GM04504 (cell line): ENCODE measurements at places on chromosomes 1 and 21.
A peak's percentile ranks its signal among the peaks of the same experiment; 100 is the strongest.

DNA sequence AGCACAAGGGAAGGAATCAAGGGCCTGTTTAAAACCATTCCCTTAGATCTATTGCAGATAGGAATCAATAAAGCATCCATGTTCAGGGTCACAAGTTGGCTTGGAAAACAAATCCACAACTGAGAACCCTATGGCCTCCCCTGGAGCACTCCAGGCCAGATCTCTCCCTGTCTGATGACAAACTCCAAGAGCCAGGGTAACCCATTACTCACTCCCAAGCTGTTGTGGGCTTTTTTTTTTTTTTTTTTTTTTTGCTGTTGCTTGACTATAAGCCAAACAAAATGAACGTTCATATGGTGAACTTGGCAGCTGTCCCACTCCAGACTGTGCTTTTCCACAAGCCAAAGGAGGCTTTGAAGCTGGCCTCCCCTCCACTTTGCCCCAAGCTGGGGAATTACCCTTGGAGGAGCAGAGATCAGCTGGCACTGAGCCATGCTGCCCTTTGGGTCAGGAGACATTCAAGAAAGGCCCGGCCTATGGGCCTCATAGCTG, 35.7 kb upstream of the VAV3 start:
- DNase-seq, result no peak

DNA sequence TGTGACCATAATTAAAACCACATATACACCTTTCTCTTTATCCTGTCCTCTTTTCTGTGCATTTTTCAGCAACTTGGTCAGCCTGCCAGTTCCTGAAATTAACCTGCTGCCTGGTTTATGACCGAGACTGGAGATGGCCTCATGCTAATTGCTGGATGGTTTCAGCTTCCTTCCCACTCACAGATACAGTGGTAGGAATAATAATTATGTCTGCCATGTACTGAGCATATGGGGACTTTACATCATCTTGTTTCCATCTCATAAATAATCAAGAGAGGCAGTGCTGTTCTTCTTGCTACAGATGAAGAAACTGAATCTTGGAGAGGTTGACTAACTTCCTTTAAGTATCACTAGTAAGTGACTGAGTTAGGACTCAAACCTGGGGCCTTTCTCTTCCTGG, 148.2 kb downstream of the NOS1AP start:
- no peak for DNase-seq

DNA sequence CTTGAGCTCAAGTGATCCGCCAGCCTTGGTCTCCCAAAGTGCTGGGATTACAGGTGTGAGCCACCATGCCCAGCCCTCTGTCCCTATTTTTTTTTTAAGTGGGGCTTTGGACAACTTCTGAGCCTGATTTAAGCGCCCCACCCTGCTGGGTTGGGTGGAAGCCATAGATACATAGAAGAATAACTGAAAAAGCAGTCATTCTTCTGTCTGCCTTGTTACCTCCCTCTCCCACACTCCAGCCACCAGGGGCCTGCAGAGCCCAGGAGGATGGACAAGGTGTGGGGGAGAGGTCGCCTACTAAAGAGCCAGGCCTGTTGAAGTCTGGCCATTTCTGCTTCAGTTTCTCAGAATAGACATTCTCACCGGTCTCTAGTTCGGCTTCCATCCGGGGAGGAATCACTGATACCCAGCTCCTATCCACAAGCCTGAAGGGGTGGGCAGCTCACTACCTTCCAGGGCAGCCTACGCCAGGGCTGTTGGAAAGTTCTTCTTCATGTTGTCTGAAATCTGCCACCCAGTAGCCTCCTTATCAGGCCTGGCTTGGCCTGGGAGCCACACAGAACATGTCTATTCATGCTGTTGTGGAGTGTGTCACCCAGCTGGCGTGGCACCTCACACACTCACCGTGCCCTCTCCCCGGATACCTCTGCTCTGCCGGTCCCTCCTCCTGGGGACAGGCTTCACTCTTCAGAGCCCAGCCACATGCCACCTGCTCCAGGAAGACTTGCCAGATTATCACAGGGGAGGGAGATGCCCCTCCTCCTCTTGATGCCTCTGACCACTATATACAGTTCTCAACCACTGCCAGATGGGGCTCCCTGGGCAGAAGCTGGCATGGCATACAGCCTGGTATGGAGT, 27.7 kb downstream of the KNCN start:
- no peak for DNase-seq

- no peak for DNase-seq
Observed at GRCh38 chr1:201348211-201348566, 29.3 kb downstream of the TNNT2 start.

- DNase-seq, result no peak
Observed at GRCh38 chr1:26225033-26225831, 8.8 kb upstream of the CEP85 start.

GRCh38 chr1:234139966-234140365, 233.3 kb upstream of the COA6 start:
- peak; percentile 10 for DNase-seq

- no peak for DNase-seq
Observed at GRCh38 chr1:215004121-215004827, 78.3 kb upstream of the KCNK2 start.

GRCh38 chr21:17462276-17462981, 50.4 kb upstream of the CXADR start:
- no peak for DNase-seq

DNA sequence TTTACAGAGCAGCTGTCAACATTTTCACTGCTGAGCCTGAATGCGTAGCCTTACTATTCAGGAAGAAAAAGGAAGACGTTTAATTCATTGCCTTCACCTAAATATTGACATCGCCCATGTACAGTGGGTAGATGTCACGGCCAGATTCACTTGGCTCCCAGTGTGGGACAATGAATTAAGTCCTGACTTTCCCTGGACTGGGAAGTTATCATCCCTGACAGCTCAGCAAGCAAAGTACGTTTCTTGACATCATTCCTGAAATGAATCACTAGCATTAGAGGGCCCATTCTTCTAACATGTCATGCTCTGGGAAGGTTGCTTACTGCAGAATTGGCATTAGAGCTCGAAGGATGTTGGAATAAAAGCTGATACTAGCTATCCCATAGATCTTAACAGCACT, 37.8 kb downstream of the LRRC53 start:
- DNase-seq, result no peak

- DNase-seq, result no peak
Observed at GRCh38 chr21:44569861-44570517, 3.5 kb upstream of the KRTAP10-4 start.
